ENCODE measurements at places on chromosomes 12 and 14. TPM values are rescaled to one million over a fixed set of nuclear protein-coding genes. Genes with fewer than 3 reads are reported as not detected.

The TSPAN19 gene
- total RNA-seq: not detected

The PTGER2 gene
- total RNA-seq: 158 TPM

The ANAPC7 gene
- 49.8 TPM for total RNA-seq

The JPH4 gene
- 0.07 TPM for total RNA-seq

The CLEC1A gene
- total RNA-seq: not detected

The PPTC7 gene
- total RNA-seq: 30.7 TPM

The CD163 gene
- not detected for total RNA-seq

The CLEC1B gene
- not detected for total RNA-seq

The SLC8A3 gene
- 0.08 TPM for total RNA-seq

The E2F7 gene
- total RNA-seq: 17.8 TPM

The DUSP16 gene
- total RNA-seq: 42.3 TPM

The ANO4 gene
- total RNA-seq: not detected

The GPR84 gene
- 0.18 TPM for total RNA-seq

The SELPLG gene
- total RNA-seq: 229 TPM

The PTHLH gene
- not detected for total RNA-seq

The POP5 gene
- total RNA-seq: 53.5 TPM

The NOVA1 gene
- not detected for total RNA-seq

The TAS2R9 gene
- total RNA-seq: not detected

The DBX2 gene
- not detected for total RNA-seq

The CIROP gene
- not detected for total RNA-seq

The CCDC175 gene
- not detected for total RNA-seq

The RNASE13 gene
- not detected for total RNA-seq

The CNTN1 gene
- not detected for total RNA-seq

The SPIC gene
- not detected for total RNA-seq

The FAIM2 gene
- 0.05 TPM for total RNA-seq

The GLIPR1 gene
- total RNA-seq: 23.5 TPM

The KRT7 gene
- 6.3 TPM for total RNA-seq

The SERPINA5 gene
- not detected for total RNA-seq

Measured in activated naive CD4-positive, alpha-beta T cell treated with anti-CD3 and anti-CD28 coated beads, Interleukin-2, amount 10 ng/mL, durations not matched to agents 5 hours and 36 hours (primary cell).